ENCODE measurements at places on chromosomes 12 and 14.

- DNase-seq, result peak; percentile 2
Observed at GRCh38 chr12:122190842-122191668, 8.1 kb downstream of the LRRC43 start.

DNA sequence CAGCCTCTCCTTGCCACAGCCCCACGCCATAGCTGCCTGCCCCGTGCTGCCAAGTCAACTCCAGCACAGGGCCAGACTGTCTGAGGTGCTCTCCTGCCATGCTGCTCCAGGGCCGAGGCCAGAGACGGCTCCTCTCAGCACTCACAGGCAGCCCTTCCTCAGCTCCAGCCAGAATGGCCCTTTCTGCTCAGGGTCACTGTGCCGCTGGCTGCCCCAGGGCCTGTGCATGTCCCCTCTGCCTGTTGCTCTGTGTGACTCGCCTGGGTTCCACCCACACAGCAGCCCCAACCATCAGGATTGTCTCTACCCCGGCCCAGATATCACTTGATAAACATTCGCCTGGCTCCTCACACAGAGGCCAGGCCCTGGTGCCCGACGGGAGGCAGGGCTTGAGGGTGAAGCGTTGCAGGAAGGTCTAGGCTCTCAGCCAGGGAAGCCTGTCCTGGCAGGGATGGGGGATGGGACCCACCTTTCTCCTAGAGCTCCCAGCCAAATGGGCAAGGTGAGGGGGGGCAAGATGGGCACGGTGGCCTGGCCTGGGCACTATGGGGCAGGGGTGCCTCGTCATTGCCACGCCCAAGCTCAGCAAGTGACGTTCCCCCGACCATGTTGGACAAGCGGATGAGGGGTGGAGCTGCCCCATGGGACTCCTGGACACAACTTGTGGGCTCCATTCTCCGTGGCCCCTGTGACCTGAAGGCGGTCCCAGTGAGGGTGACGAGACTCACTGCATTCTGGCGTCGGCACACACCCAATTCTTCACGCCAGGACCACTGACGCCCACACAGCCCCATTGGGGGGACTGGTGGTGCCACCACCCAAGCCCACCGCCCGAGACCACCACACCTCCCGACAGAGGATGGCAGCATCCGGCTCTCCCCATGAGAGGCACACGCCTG, 27.4 kb upstream of the BTBD6 start:
- no peak for DNase-seq

- DNase-seq, result no peak
Observed at GRCh38 chr14:101733211-101733610, 28.3 kb upstream of the PPP2R5C start.

DNA sequence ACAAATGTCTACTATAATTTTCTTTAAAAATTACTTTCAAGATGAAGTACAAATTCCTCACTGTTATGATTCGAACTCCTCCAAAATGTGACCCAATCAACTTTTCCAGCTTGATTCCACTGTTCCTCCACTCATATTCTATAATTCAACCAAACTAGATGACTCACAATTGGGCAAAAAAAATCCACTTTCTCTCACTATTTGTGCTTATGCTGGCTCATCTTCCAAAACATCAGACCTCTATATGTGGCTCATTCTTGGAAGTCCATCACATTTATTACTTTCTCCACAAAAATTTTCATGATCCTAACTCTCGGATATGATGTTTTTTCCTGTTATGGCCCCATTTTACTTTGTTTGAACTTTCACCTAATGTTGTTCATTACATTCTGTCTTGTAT, 26.9 kb upstream of the RXYLT1 start:
- no peak for DNase-seq

DNA sequence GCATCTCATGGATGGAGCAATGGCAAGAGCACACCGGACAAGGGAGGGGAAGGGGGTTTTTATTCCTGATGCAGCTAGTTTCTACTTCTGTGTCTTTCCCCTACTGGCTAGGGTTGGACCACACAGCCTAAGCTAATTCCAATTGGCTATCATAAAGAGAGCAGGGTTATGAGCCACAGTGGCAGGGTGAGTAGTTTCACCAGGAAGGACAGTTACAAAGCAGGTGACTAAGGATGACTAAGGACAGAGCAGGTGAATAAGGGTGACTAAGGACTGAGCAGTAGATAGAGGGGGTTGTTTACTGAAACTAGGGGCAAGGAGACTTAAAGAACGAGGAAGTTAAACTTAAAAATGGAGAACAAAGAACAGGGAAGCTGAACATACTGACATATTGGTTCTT, 321.4 kb upstream of the SEL1L start:
- DNase-seq, result no peak

DNA sequence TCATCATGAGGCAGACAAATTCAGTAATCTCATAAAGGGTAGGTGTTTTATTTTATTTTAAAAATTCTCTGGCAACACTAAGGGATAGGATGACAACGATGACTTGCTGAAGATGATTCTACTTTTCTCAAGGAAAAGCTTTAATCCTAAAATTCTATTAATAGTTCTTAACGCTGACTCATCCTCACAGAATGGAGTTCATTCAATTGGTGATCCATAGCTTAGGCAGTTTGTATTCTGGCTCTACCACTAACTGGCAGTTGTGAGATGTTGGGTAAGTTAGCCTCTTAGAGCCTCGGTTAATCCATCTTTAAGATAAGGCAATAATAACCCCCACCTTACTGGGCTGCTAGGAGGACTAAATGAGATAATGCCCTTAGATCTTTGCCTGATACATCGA, 116.3 kb downstream of the RTN1 start:
- DNase-seq, result no peak

GRCh38 chr14:77319422-77319821, 1.3 kb downstream of the POMT2 start:
- peak; percentile 49 for DNase-seq

Data from NCI-H1694 treated with DMSO at 0.1 percent for 48 hours (cell line).